ENCODE measurements at places on chromosomes 5 and 9. TPM values are rescaled to one million over a fixed set of nuclear protein-coding genes. Genes with fewer than 3 reads are reported as not detected.

The CDK9 gene
- 54.9 TPM for total RNA-seq

The MYO10 gene
- total RNA-seq, result 36.8 TPM

The PCA3 gene
- total RNA-seq, result not detected

The GFI1B gene
- total RNA-seq, result 0.17 TPM

The AGXT2 gene
- not detected for total RNA-seq

The PDE6A gene
- 0.42 TPM for total RNA-seq

The GRIA1 gene
- total RNA-seq, result not detected
